ENCODE measurements at places on chromosomes 2 and 18.

GRCh38 chr2:215140166-215140707 is 1.8 kb upstream of the ABCA12 start:
- no peak for DNase-seq

GRCh38 chr2:127182626-127183458 is 37.3 kb downstream of the CYP27C1 start:
- no peak for DNase-seq

GRCh38 chr18:56188529-56189275 is 449.7 kb downstream of the TXNL1 start:
- DNase-seq = no peak

DNA sequence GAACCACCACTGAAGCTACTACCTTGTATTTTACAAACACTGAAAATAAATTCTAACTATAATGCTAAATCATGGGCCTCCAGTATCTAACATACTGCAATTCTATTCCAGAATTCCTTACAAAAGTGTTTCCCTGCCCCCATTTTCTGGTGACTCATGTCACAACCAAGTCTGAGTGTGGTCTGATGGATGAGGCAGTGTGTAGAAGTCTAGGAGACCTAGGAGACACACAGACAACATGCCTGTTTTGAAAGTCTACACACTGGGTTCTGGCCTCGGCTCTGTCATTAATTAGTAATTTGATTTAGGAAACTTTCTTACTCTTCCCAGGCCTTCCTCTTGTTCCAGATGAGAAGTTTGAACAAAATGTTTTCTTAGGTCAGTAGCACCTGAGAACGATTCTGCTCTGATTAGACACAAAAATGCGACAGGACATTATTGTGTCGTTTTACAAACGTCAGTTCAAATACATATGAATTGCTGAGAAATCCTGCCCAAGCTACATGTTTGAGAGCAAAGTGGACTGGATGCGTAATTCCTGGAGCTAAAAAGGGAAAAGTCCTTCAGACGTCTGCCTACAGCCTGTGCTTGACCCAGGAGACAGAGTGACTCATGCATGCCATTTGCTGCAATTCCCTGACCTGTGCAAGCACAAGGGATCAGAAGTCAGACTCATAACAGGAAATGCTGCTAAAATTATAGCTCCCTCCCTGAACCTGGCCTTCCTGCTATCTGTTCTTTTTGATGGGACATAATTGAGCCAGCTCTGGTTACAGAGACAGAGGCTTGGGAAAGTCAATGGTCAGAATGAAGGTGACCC is 494.4 kb downstream of the SOX11 start:
- no peak for DNase-seq

- DNase-seq = no peak
Observed at GRCh38 chr2:46966576-46966975, 51.0 kb upstream of the MCFD2 start.

GRCh38 chr2:31920962-31921361 is 89.8 kb downstream of the MEMO1 start:
- DNase-seq = no peak

- no peak for DNase-seq
Observed at GRCh38 chr2:109322111-109322510, 193.1 kb downstream of the SH3RF3 start.

Measured in activated T-cell treated with anti-CD3 and anti-CD28 coated beads, Interleukin-2, amount 50 U/mL, for 48 hours (primary cell).